Left renal cortex interstitium (tissue), 4 donors: ENCODE measurements at places on chromosomes 3 and 15.

GRCh38 chr3:46503200-46503874, 5.6 kb downstream of the RTP3 start:
- no peak for DNase-seq

- no peak for DNase-seq
Measured at GRCh38 chr15:52502608-52503007, 26.1 kb downstream of the MYO5A start.

DNA sequence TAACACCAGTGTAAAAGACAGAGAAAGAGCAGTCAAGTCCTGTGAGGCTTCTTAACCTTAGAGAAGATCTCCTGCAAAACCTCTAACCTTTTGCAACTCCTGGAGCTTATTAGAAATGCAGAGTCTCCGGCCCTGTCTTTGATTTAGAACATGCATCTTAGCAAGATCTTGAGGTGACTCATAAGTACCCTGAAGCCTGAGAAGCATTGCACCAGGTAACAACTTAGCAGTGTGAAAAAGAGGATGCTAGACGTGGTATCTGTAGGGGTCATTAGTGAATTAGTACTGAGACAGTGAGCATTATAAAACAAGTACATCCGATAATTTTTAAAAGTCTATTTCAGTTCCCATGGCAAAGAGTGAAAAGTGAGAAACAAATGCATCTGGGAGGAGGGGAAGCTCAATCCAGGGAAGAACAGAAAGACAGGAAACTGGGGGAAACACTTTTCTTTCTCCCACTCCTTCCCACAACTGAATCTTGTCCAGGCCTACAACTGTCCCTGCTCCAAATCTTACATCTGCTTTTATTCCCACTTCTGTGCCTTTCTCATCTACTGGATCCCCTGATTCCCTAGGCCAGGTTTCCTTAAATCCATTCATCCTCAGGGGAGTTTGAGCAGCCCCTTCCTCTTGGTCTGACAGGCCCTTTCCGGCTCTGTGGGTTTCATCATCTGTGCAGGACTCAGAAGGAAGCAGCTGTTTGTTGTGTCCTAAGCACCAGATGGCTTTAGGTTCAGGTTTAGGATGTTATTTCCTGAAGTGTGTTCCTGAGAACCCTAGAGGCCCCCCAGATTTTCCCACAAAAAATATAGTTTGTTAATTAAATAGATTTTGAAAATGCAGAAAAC, 128.1 kb upstream of the IL12A start:
- DNase-seq: no peak

DNA sequence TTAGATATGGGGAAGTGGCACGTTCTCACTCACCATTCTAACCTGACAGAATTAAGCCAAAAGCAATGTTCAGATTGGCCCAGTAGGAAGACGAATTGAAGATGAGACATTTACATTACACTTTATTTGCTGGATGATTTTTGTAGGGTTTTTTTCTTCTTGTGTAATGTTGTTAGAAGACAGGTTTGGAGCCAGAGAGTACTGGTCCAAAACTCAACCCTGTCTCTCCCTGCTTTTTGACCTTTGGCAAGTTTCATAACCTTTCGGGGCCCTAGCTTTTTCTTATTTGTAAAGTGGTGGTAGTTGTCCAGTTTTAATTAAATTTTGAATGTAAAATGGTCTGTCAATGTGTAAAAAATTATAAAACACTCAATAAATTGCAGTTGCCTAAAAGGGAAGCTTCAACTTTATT, 29.5 kb downstream of the PDE8A start:
- no peak for DNase-seq

DNA sequence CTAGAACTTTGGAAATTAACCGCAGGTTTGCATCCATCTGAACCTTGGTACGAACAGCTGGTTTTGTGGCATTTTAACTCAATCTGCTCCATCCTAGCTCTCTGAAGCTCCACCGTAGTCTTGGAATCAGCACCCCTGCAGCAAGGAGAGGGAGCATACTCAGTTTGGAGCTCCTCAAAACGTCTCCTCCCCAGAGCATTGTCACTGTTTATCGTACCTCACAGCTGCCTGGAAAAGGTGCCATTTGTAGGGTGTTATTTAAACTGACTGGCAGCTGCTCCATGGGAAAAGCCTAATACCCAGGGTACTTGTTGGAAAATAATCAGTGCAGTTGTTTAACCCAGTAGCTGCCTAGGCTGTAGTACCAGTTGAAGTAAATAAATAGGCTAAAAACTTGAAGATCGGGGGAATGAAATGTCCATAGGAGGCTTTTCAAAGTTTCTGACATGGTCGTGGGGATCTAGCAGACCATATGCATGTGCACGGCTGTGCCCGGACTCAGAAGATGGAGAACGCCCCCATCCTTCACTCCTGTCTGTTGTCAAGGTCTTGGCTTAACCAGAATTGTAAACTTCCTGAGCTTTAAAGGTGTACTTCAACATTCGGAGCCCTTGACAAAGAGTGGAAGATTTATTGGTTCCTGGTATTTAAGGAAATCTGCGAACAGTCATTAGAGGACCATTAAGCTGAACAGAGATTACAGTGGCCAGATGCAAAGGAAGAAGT, 43.9 kb downstream of the GHSR start:
- no peak for DNase-seq

- DNase-seq: no peak
Measured at GRCh38 chr15:63994073-63994600, 52.1 kb downstream of the DAPK2 start.

DNA sequence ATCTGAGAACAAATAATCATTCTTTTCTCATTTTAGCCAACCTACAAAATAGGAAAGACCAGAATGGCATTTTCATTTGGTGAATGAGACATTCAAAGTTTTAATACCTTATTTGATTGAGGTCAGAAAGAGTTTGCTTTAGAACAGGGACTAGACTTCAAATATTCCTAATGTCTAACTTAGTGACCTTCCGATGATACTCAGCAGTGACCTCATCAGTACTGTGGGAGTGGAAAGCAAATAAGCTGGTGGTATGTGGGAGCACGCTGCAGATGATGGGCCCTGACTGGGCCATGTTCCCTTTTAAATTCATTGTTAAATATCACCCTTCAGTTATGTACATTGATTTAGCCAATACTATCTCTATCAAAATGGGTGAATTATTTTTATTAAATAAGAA, 223.3 kb downstream of the P3H2 start:
- no peak for DNase-seq

GRCh38 chr3:32373844-32374243, 17.8 kb upstream of the CMTM7 start:
- no peak for DNase-seq
